ENCODE measurements at places on chromosomes 6 and 20. TPM values are rescaled to one million over a fixed set of nuclear protein-coding genes. Genes with fewer than 3 reads are reported as not detected.
A peak's percentile ranks its signal among the peaks of the same experiment; 100 is the strongest.

Gene IMPG1
- not detected for total RNA-seq

- H3K4me3 ChIP-seq: no peak overlapping the region
- no peaks in the 10 kb centered on the region for H3K36me3 ChIP-seq
- no peaks in the 10 kb centered on the region for H3K27me3 ChIP-seq
Observed at GRCh38 chr6:126657561-126658175, 317.8 kb downstream of the CENPW start.

Gene RBBP8NL
- 5.9 TPM for total RNA-seq

DNA sequence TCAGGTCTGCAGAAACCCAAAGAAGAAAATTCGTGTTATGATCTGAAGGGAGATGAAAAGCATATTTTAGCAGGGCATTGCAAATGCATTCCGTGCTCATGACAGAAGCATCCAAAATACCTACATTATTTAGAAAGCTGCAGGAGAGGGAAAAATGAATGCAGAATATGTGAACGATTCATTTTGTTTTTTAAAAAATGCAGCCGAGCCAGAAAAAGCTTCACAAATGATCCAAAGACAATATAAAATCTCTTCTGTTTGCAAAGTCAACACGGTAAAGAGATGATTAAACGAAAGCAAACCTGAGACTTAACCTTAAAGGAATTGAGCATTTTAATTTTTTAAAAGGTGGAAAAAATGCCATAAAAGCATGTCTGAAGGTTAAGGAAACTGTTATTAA, 136.1 kb upstream of the SULF2 start:
- no peak overlapping the region for H3K27ac ChIP-seq
- no peak for DNase-seq
- H3K4me1 ChIP-seq: no peaks in the 10 kb centered on the region
- no peak overlapping the region for H3K4me3 ChIP-seq

GRCh38 chr6:116994447-116994846, 117.4 kb downstream of the RFX6 start:
- no peak for DNase-seq
- no peak overlapping the region for H3K4me3 ChIP-seq
- no peaks in the 10 kb centered on the region for H3K4me1 ChIP-seq
- H3K27me3 ChIP-seq: no peaks in the 10 kb centered on the region

GRCh38 chr6:14726816-14727493, 518.9 kb upstream of the JARID2 start:
- H3K36me3 ChIP-seq: no peaks in the 10 kb centered on the region
- no peak overlapping the region for H3K27ac ChIP-seq
- no peaks in the 10 kb centered on the region for H3K4me1 ChIP-seq
- H3K27me3 ChIP-seq: no peaks in the 10 kb centered on the region
- DNase-seq: no peak

GRCh38 chr6:6390849-6391602, 70.6 kb upstream of the F13A1 start:
- H3K4me1 ChIP-seq: no peaks in the 10 kb centered on the region
- no peak overlapping the region for H3K27ac ChIP-seq
- no peaks in the 10 kb centered on the region for H3K27me3 ChIP-seq
- DNase-seq: no peak
- H3K4me3 ChIP-seq: no peak overlapping the region

DNA sequence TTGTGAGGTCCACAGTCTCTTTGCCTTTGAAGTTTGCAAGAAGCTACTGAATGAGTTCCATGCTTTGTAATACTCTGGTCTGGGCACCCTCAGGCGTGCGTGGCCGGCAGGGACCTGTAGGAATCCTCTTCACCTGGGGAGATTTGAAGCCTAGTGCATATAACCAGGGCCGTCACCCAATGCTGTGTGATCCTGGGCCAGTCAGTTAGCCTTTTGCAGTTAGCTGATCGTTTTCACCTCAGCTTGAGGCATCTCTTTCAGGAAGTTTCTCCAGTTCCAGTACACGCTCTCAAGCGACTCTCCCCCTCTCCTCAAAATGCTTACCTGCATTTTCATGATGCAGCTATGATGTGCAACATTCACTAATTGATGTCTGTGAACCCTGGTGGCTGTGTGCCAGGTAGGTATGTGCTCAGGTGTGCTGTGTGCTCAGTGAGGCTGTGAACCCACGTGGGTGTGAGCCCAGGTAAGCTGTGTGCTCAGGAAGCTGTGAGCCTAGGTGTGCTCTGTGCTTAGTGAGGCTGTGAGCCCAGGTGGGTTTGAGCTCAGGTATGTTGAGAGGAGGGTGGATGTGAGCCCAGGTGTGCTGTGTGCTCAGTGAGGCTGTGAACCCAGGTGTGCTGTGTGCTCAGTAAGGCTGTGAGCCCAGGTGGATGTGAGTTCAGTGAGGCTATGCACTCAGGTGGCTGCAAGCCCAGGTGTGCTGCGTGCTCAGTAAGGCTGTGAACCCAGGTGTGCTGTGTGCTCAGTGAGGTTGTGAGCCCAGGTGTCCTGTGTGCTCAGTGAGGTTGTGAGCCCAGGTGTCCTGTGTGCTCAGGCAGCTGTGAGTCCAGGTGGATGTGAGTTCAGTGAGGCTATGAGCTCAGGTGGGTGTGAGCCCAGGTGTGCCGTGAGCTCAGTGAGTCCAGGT, 120.4 kb downstream of the PHACTR3 start:
- peak; percentile 6 for DNase-seq
- H3K4me3 ChIP-seq: no peak overlapping the region
- no peaks in the 10 kb centered on the region for H3K36me3 ChIP-seq
- H3K4me1 ChIP-seq: no peaks in the 10 kb centered on the region
- H3K27ac ChIP-seq: no peak overlapping the region
- no peaks in the 10 kb centered on the region for H3K27me3 ChIP-seq

GRCh38 chr20:54559890-54560289, 84.5 kb downstream of the DOK5 start:
- DNase-seq: no peak
- no peaks in the 10 kb centered on the region for H3K4me1 ChIP-seq
- no peak overlapping the region for H3K4me3 ChIP-seq
- H3K27ac ChIP-seq: no peak overlapping the region

- H3K36me3 ChIP-seq: no peaks in the 10 kb centered on the region
- no peak overlapping the region for H3K27ac ChIP-seq
- H3K27me3 ChIP-seq: no peaks in the 10 kb centered on the region
- H3K4me1 ChIP-seq: no peaks in the 10 kb centered on the region
- no peak overlapping the region for H3K4me3 ChIP-seq
Observed at GRCh38 chr6:83472767-83473166, 39.6 kb upstream of the PRSS35 start.
